CD4-positive, alpha-beta T cell (primary cell): ENCODE measurements at places on chromosomes 3 and 15.

DNA sequence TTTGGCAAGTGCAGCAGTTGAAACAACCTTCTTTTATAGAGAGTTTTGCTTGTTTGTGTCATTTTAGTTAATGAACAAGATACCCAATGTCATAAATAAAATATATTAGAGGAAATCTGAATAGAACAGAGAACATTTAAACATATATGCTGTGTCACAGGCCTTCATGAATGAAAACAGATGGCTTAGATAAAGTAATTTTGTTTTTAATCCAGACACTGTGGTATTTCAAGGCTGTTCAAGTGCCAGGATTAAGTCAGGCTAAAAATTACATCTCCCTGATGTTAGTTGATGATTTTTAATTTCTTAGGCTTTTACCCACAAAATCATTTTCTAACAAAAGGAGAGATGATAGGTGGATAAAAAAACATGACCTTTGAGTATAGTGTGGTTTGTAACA is 4.9 kb upstream of the ACKR4 start:
- DNase-seq, result no peak

- no peak for DNase-seq
Measured at GRCh38 chr3:159882367-159882766, 106.3 kb upstream of the IL12A start.

DNA sequence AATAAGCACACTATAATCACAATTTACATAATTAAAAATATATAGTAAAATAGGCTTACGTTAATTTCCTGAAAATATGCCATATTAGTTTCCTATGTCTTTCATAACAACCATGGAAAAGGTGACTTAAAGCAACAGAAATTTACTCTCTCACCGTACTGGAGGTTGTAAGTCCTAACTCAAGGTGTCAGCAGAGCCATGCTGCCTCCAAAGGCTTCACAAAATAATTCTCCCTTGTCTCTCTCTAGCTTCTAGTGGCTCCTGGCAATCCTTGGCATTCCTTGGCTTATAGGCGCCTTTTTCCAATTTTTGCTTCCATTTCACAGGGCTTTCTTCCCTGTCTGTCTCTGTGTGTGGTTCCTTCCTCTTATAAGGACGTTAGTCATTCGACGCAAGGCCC is 7.6 kb downstream of the SI start:
- no peak for DNase-seq

DNA sequence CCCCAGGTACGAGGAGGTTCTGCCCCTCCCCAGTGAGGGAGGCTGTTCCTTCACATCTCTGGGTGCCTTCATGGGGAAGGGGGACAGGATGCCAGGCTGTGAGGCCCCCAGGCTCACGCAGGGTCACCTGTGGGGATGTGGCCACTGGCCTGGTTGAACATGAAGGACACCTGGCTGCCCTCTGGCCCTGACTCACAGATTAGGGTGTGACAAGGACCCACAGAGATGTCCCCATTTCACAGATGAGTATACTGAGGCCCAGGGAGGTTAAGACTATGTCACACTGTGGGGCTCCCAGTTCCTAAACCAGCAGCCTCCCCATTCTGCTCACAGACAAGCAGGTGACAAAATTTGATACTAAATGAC is 42.4 kb downstream of the PCSK6 start:
- DNase-seq, result no peak

GRCh38 chr15:45759936-45760335 is 125.1 kb downstream of the SQOR start:
- no peak for DNase-seq

DNA sequence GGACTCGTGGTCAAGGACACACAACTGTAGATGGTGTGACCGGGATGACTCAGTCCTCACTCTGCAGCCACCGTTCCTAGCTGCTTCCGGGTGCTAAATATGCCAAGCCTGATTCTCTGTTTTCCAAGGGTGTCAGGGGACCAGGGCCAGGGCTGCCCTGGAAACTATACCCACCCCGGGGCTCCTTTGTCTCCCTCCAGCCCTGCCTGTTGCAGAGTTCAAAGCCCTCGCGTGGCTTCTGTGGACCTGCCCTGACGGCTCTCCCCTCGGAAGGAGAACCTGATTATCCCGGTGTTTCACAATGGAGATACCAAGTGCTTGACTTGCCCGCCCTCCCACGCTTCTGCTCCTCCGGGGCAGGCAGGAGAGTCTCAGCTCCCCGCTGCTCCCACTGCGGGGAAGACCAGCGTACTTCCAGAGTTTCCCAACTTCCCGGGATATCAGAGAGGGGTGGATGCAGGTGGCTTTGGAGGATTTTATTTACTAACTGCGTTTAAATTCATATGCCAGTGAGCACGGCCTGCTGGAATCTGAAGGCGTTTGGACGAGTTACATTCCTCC is 125.0 kb downstream of the ASB7 start:
- DNase-seq, result no peak

GRCh38 chr15:60337076-60337475 is 60.7 kb downstream of the ANXA2 start:
- DNase-seq, result no peak

DNA sequence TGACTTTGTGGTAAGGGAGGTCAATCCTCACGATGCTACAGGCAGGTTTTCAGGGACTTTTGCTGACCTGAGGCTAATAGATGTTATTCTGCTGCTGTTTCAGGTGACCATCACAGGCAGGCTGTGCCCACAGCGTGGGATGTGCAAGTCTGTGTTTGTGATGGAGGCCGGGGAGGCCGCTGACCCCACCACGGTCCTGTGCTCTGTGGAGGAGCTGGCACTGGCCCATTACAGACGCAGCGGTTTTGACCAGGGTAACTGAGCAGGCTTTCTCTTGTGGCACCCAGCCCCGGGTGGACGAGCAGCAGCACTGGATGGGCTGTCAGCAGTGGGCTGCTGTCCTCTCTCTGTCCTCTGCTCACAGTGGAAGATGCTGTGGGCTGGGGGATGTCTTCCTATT is 22.0 kb downstream of the FAN1 start:
- no peak for DNase-seq

GRCh38 chr3:100033903-100034471 is 80.3 kb downstream of the FILIP1L start:
- DNase-seq, result no peak

- no peak for DNase-seq
Measured at GRCh38 chr3:129360705-129361460, 67.6 kb downstream of the EFCAB12 start.
